T-helper 17 cell (primary cell): ENCODE measurements at places on chromosomes 2 and 18.

DNA sequence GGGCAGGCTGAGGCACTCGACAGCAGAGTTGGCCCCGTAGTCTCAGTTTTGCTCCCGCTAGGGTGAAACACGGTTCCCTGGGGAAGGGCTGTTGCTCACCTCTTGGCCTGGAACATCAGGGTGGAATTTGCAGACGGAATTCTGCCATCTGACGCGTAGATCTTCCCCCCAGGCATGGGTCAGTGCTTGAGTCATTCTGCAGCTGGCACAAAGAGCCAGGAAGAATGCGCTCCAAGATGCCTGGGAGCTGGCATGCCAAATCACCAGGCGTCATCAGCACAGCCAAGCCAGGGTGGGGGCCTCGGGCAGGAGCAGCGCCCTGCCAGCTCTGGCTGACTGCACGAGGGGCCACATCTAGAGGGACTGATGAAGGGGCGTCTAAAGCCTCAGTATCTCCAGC is 42.7 kb downstream of the ODC1 start:
- no peak for DNase-seq

- no peak for DNase-seq
Measured at GRCh38 chr2:170869036-170869435, 52.3 kb downstream of the GAD1 start.

DNA sequence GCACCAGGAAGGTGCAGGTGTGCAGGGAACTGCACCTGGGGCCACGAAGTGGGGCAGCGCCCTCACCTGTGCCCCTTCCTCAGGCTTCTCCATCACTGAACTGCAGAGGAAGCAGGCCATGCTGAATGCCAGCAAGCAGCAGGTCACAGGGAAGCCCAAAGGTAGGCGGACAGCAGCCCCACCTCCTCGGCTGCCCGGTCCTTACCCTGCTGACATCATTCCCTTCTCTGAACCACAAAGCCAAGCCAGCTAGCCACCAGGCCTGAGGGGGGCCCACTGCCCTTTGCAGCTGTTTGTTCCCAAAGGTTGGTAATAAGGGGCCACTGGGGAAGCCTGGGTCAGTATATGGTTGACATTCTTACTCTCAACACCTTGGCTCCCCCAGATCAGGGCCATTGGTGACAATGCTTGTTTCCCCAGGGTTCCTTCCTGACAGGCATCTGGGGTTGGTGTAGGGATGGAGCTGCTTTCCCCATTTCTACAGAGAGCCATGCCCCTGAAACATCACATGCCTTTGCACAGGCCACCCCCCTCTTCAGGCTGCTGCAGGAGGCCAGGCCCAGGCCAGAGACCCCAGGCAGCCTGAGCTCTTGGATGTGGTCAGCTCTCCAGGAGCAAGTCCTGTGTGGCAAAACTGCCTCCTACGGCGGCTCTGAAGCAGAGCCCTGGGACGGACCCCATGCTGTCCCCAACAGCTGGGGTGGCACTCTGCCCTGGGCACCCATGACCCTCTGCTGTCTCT is 47.8 kb downstream of the FAM168B start:
- DNase-seq = no peak

DNA sequence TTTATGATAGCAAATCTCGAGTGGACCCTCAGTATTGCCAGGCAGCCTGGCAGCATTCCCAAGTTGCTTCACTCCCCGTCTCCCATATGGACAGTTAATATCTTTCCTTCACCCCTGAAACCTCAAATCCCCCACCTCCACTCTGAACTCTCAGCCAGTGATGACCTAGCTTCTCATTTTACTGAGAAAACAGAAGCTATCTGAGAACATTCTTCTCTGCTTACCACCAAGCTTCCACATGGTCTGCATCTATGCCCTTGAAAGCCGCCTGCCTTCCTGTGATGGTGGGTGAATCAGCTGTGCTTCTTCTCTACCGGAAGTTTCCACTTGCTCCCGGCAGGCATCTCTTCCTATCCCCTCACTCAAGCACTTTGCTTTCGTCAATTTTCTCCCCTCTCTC is 529.2 kb downstream of the EPHA4 start:
- no peak for DNase-seq

GRCh38 chr2:215678094-215678493 is 242.2 kb upstream of the FN1 start:
- DNase-seq = no peak

- DNase-seq = no peak
Measured at GRCh38 chr18:407191-407590, 93.3 kb downstream of the COLEC12 start.

GRCh38 chr2:53708988-53709387 is 58.6 kb upstream of the CHAC2 start:
- DNase-seq = no peak

DNA sequence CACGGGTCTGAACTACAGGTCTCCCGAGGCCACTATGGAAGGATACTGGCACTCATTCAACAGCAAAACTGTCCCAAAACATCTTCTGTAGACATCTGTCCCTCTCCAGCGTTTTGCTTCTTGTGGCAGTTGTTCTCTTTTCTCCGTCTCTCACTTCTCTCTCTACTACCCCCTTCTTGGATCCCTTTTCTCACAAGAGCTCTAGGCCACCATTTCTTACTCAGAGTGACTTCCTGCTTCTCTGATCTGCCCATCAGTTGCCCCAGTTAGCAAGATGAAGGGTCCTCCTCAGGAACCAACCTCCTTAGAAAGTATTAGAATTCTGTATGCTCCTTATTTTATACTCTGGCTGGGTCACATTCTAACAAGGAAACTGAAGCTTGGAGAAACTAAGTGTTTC is 32.6 kb downstream of the BCL2 start:
- DNase-seq = no peak

DNA sequence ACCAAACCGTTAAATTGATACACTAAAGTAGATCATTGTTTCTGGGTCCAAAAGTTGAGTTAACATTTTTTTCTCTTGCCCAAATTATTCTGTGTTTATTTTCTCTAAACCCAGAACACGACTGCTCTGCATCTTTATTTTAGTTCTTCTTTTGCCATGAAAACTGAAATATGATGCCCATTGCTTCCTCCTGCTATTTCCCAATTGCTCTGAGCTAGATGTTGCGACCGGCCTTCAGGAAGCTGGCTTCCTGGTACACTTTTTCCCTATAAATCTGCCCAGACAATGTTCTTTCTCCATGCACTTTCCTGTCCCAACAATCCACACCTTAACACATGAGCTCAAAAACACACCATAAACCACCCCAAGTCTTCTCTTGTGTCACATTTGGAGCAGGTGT is 501.4 kb downstream of the FBXO15 start:
- DNase-seq = no peak

- DNase-seq = no peak
Measured at GRCh38 chr2:16855183-16855582, 189.5 kb upstream of the CYRIA start.

DNA sequence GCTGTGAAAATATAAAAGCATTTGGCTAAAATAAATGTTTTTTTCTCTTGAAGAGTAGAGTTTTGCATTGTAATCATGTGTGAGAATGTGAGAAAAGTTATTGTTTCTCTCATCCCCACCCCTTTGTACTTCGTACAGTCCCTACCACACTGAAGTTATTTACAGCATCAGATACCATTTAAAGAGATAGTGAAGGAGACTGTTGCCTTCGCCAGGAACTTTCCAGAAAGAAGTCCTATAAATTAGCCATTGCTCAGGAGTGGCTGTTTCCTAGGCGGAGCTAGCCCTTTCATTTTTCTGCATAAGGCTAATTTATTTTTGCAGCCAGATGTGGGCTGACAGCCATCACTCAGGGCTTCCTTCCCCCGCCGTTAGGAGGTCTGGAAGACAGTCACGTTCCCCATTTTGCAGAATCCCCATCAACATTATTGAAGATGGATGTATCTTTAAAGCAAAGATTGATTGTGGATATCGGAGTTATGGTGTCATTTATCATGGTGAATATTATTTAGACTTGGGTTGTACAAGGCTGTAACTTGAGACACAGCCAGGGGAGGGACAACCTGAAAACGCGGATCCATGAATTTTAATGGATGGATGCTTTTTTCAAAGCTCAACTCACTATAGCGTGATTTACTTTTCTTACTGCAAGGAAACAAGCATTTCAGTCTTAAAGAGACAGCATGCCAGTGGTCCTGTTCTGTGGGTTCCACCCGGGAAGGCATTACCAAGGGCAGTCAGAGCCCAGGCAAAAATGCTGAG is 17.1 kb downstream of the TSHZ1 start:
- no peak for DNase-seq

DNA sequence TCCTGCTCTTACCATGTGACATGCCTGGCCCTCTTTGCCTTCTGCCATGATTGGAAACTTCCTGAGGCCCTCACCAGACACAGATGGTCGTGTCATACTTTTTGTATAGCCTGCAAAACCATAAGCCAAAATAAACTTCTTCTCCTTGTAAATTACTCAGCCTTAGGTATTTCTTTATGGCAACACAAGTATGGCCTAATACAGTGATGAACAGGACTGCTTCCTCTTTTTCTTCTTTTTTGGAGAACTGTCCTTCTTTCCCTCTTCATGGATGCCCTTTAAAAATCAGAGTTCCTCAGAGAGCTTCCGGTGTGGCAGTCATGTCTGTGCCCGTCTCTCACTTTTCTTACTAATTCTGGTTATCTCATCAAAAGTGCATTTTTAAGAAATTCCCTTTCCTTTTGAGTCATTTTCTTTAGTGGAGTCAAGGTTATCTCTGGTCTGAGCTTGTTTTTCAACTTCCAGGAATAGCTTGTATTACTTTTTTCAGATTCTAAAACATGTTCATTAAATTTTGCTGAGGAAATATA is 9.2 kb upstream of the IL1A start:
- DNase-seq = no peak

GRCh38 chr18:59038295-59039039 is 101.2 kb upstream of the SEC11C start:
- no peak for DNase-seq

DNA sequence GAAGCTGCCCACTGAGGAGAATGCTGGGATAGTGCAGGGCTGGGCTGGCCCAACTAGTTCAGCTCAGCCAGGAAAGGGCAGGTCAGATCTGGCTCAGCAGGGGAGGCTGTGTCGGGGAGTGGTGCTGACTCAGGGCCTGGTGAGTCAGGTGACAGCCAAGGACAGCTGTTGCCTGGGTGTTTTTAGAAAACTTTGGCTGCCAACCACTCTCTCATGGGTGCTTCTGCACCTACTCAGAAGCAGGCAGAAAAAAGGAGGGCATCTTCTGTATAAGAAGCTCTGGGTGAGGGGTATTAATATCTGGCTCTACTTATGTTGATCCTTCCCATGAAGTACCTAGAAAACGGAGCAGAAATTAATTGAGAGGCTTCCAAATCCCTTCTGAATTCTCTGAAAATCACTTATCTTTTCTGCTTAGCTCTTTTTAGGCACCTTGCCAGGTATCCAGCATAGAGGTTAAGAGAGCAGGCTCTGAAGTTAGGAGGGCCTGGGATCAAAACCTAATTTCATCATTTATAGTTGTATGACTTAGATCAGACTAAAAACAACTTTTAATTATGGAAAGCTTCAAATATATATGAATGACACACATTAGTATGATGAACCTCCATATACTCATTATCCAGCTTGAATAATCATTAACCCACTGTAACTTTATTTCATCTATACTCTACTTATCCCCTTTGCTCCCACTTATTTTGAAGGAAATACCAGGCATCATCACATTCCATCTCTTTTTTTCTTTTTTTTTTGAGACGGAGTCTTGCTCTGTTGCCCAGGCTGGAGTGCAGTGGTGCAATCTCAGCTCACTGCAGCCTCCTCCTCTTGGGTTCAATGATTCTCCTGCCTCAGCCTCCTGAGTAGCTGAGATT is 15.5 kb upstream of the RAB10 start:
- DNase-seq = no peak

GRCh38 chr2:6913415-6914157 is 3.6 kb upstream of the RNF144A start:
- no peak for DNase-seq

DNA sequence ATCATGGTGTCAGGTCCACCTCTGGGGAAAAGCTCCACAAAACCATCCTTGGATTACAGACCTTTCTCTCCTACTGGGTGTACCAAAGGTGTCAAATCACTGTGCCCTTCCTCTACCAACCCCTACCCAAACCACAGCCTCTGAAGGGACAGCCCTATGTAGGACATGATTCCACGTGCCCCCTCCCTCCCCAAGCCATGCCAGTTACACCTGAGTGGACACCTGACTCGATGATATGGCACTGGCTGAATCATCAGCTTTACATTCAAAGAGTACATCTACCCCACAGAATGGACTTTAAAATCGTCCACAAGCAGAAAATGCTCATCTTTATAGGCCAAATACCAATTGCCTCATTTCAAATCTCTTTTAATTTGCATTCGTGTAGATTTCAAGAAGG is 26.0 kb downstream of the TRABD2A start:
- DNase-seq = no peak

GRCh38 chr2:37881397-37881796 is 43.7 kb upstream of the RMDN2 start:
- DNase-seq = no peak

DNA sequence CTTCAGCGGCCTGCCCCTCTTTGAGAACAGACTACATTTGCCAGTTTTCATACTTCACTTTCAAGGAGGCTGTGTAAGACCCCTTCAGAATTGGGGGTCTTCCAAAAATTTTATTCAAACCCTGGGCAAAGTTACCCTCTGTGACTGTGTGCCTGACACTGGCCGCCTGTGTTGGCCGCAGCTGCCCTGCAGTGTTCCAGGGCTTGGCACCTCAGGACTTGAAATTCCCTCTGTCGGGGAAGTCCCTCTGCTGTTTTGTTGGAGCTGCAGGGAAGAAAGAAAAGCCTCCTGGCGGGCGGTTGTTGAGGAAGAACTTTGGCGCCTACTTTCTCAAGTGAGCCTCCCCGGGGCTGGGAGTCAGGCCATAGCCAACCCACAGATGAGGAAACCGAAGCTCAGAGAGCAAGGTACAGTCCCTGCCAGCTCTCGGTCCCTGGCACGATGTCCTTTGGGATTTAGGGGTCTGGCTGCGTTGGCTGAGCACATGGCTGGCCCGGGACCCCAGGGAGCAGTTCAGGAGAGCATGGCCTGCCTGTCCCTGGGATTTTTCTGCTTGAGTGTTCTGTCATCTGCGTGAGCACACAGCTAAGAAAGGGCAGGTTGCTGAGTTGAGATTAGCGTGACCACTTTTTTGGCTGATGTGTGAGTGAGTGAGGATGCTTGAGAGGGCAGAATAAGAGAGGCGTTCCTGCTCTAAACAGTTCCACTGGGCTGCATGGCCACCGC is 17.9 kb upstream of the ASB1 start:
- DNase-seq = no peak

- no peak for DNase-seq
Measured at GRCh38 chr2:119438726-119439284, 7.2 kb downstream of the TMEM37 start.

GRCh38 chr2:46780801-46781445 is 134.7 kb downstream of the MCFD2 start:
- DNase-seq = no peak
